Activated CD4-positive, alpha-beta T cell treated with anti-CD3 and anti-CD28 coated beads, Interleukin-2, amount 10 ng/mL, durations not matched to agents 7 days and 5 days (primary cell): ENCODE measurements at places on chromosomes 6 and 20. TPM values are rescaled to one million over a fixed set of nuclear protein-coding genes. Genes with fewer than 3 reads are reported as not detected.
A peak's percentile ranks its signal among the peaks of the same experiment; 100 is the strongest.

- no peak for DNase-seq
These were observed 257.7 kb upstream of the STXBP5 start for GRCh38 chr6:146946559-146946958.

DNA sequence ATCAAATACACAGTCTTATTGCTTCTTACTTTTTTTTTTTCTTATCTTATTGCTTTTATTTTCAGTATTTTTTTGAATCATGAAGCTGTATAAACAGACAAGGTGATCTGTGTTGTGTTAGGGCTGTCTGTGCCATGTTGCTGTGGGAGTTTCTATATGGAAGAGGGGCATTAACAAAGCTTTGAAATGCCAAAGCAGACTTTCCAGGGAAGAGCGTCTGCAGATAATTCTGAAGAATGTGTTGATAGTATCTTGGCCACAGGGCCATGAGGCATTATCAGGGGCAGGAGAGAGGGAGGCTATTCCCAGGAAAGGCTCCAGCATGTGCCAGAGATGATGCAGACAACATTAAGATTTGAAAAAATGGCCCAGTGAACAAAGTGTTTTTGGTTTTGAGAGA is 354.5 kb downstream of the UTRN start:
- no peak for DNase-seq

DNA sequence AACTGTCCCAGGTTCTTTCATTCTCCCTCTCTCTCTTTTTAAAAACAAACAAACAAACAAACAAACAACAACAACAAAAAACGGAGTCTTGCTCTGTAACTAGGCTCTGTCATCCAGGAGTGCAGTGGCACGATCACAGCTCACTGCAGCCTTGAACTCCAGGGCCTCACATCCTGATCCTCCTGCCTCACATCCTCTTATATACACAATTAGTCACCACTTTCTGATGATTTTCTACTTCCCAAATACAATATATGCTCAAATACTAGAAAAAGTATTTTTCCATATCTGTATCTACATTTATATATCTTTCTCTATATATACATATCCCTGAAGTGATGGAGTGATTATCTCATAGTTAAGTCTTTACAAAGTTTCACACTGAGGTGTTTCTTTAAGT is 170.7 kb downstream of the EPHA7 start:
- DNase-seq, result no peak

- peak; percentile 27 for DNase-seq
These were observed 12.2 kb downstream of the TOP1 start for GRCh38 chr20:41040855-41041254.

GRCh38 chr6:79984261-79984660 is 20.2 kb upstream of the TTK start:
- no peak for DNase-seq

DNA sequence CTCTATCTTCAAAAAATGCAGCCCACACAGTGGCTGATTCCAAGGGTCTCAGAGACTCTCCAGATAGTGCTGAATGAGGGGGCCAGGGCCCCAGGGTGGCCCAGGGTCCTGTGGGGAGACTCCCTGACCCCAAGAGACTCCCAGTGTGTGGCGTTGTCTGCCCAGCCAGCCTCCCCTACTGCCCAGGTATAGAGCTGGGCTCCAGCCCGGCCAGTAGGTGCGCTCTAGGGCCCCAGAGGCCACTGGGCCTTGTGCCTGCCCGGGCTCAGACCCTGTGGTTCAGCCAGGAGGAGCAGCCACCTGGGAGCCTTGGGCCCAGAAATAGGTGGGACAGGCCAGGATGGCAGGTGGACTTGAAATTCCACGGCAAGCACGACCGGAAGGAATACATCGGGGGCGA is 30.3 kb upstream of the GATA5 start:
- DNase-seq, result no peak

- no peak for DNase-seq
These were observed 164.9 kb downstream of the SCML4 start for GRCh38 chr6:107658920-107659865.

DNA sequence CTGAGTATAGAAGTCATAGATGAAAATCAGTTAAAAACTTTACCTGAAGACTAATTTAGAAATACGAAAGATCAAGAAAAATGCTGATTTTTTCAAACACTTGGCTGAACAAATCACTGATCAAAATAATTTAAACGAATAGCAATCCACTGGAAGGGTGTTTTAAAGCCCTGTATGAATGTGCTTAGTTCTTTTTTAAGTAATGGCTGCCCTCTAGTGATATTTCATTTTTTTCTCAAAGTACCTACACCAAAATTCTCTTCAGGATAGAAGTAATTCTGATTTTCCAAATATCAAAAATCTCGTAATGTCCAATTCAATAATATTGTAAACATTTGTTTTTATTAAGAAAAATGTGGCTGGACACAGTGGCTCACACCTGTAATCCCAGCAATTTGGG is 32.5 kb downstream of the AKAP7 start:
- no peak for DNase-seq

- no peak for DNase-seq
These were observed 20.8 kb downstream of the C20orf173 start for GRCh38 chr20:35508493-35509218.

GRCh38 chr6:170271771-170272314 is 19.0 kb downstream of the DLL1 start:
- peak; percentile 85 for DNase-seq

GRCh38 chr20:40524071-40524470 is 165.0 kb downstream of the MAFB start:
- no peak for DNase-seq

AFG1L gene
- total RNA-seq, result 5.7 TPM

DCDC2 gene
- total RNA-seq, result not detected

MAPK13 gene
- total RNA-seq, result 29.3 TPM

HLA-B gene
- total RNA-seq, result 4,654 TPM

FAXC gene
- total RNA-seq, result 0.07 TPM
